ENCODE measurements at places on chromosomes 3 and 15.

DNA sequence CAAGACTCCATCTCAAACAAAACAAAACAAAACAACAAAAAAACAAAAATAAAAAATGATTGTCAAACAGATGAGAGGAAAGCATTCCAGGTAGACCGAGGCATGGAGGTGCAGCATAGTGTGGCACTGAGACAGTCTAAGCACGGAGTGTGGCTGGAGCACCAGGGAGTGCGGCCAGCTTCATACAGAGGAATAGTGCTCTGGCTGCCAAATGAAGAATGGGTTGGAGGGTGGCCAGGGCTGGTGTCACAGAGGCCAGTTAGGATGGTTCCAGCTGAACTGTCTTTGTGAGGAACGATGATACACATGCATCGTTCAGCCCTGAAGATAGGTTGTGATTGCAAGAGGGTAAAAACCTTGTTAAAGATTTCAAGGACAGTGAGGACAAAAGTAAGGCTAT lies 28.3 kb downstream of the MITF start:
- no peak for DNase-seq

DNA sequence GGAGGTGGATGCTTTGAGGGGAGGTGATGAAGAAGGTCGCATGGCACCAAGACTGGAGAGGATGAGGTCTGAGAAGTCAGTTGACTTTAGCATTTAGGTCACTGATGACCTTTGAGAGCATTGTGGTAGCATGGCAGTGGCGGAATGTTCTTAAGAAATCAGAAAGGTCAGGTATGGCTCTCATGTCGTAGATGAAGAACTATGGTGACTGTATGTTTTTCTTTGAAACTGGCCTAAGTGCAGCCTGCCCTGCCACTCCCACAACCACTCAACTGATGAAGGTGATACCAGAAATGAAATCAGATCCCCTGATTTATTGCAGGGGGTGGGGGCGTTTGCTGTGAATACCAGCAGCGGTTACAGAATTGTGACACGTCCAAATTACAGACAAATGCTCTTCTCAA lies 102.6 kb downstream of the ITPR1 start:
- no peak for DNase-seq

GRCh38 chr3:26588931-26589330 lies 33.6 kb upstream of the LRRC3B start:
- no peak for DNase-seq

GRCh38 chr3:167253037-167253436 lies 127.1 kb downstream of the ZBBX start:
- no peak for DNase-seq

DNA sequence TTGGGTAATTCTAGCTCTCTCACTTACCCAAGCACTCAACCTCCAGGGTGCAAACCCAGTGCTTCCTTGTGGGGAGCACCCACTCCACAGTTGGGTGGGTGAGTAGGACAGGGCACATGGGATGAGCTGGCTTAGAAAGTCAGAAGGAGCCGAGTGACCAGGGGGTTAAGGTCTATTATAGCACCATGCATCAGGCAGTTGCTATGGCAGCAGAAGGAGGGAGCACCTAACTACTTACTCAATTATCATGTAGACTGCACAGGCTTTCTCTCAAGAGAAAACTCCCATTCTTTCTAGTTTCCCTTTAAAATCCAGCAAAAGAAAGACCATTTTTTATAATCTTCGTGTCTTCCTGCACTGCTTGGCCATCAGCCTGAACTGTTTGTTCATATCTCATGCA lies 163.0 kb downstream of the OCA2 start:
- DNase-seq, result no peak

GRCh38 chr3:167318996-167319615 lies 61.0 kb downstream of the ZBBX start:
- DNase-seq, result no peak

DNA sequence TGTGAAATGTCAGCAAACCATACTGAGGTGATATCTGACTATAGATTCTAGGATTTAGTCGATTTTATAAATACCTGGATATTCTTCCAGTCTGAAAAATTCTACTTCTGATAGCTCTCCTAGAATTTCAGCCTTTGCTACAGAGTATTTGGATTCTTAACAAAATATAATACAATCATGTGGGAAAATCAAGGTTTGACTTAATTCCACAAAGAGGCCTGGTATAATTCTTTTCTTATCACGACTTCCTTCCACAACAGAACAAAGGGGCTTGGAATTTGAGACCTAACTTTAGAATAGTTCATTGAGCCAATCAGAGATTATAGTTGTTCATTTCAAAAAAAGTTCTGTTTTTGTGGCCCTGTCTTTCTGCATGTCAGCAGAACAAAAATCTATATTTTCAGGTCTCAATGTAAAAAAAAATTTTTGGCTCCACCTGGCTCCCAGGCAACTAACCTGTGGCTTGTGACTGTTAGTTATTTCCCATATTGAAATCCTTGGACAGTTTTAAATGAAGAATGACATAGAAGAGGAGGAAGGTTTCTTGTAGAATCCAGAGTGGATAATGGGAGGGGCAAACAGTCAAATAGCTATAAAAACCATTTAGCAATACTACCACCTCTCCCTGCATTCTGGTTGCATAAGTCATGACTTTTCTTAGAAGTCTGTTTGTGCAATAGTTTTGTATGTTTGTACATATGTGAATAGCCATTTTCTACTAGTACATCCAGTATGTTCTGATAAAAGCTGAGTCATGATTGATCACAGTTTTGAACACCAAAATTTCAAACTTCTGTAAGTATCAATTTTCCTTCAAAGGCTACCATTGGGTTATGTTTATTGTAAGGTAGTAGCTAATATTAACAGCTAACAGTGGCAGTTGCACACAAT lies 4.0 kb downstream of the TM4SF1 start:
- DNase-seq, result peak; percentile 73

GRCh38 chr15:66938114-66938830 lies 127.1 kb upstream of the SMAD3 start:
- DNase-seq, result no peak

GRCh38 chr15:84947947-84948830 lies 33.5 kb upstream of the PDE8A start:
- peak; percentile 90 for DNase-seq

- DNase-seq, result no peak
These were observed 60.9 kb upstream of the ARL8B start for GRCh38 chr3:5061218-5061569.

- DNase-seq, result peak; percentile 8
These were observed 120.9 kb downstream of the SLC9A9 start for GRCh38 chr3:143727391-143727790.

DNA sequence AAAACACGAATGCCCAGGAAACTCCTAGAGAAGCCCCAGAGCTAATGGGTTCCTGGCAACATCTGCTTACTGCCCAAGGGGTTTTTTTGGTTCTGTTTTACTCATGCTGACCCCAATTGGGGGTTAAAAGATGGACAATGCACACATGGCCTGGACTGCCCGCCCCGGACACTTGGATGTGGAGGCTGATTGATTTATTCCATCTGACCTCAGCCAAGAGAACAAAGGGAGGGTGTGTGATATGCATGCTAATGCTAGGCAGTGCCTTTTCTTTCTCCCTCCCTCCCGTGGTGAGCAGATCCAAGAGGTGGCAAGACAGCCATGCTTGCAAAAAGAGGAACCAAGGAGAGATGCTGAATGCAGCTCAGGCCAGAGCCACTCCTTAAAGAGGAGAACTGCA lies 3.3 kb upstream of the LRTM1 start:
- no peak for DNase-seq

DNA sequence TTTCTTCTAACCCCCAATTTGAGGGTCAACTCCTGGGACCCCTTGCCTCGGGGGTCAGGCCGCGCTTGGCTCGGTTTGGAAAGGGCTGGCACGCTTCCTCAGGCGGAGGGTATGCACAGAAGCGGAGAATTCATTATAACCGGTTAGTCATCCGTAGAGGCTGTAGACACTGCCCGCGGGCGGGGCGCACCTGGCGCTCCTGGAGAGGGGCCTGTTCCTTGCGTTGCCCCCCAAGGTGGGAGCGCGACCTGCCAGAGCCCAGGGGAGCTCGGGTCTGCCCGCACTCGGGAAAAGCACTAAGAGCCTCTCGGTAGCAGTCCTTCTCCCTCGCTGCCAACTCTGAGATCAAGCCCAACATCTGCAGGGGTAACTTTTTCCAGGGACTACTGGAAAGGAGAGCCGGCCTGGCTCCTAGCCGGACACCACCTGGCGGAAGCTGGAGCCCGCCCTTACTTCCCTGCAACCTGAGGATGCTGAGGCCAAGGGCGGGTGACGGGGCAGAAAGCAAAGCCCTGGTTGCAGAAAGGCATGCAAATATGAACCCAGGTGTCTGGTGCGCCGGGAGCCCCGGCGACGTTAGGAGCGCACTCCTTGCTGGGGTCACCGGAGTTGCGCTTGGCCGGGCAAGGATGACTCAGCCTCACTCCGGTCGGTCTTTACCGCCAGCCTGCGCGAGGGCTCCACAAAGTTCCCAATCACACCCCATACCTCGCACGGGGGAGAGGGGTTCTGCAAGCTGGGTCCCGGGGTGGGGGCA lies 1.5 kb upstream of the CACNA2D3 start:
- peak; percentile 15 for DNase-seq

DNA sequence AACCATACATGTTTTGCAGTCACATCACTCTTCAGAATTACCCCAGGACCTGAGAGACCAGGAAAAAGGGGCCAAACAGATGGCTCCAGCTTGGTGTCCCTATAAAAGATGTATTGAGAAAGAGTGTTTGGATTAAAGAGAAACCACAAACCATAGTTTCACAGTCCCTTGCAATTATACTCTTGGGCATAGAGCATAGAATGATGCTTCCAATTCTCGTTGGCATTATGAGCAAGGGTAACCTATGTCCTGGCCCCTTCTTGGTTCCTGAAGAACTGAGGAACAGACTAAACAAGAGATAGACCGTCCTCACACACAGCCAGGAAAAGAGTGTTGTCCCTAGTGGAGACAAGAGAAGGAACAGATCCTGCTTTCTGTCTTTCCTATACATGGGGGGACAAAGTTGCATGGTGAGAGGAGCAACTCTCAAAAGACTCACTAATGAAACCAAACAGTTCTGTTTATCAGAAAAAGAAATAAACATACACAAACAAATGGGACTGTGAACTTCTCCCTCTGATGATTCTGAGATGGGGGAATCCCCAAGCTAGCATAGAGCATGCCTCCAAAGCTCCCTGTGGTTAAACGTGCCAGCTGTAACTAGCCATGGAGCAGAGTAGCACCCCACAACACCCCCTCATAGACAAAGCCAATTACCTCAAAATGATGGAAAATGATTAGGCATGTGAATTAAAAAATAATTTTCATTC lies 908.6 kb downstream of the NTRK3 start:
- no peak for DNase-seq

DNA sequence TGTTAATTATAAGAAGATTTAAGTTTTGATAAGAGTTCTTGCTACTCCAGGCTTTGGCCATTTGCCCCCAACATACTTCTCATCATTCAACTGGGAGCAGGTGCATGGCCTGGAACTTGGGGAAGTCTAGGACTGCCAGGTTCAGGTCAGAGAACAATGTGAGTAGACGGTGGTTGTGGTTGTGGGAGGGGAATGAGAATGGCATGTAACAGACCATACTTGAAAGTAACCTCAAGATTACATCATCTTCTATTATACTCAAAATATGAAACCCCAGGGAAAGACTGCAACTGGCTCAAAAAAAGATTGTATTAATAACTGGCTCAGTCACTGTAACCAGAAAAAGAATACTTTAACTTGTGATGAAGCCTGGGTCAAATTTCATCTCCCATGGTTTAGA lies 364.9 kb upstream of the DPPA4 start:
- DNase-seq, result peak; percentile 15

DNA sequence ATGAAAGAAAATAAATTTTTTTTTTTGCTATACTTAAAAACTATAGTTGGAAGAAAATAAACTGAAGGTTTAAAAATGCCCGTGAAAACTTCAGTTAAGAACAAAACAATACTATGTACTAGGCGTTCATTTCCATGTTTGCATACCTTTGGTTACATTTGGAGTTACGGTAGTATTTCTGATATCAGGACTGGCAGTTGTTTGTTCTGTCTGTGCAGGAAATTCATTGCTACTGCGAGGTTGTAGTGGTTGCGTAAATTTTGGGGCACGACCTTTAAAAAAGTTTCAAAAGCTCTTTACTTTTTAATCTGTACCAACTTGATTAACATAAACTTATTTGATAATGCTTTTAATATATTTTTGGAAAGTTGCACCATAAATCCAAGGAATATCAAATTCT lies 47.9 kb downstream of the ST3GAL6 start:
- DNase-seq, result no peak

- no peak for DNase-seq
These were observed 58.3 kb downstream of the CLEC3B start for GRCh38 chr3:45084361-45084760.

DNA sequence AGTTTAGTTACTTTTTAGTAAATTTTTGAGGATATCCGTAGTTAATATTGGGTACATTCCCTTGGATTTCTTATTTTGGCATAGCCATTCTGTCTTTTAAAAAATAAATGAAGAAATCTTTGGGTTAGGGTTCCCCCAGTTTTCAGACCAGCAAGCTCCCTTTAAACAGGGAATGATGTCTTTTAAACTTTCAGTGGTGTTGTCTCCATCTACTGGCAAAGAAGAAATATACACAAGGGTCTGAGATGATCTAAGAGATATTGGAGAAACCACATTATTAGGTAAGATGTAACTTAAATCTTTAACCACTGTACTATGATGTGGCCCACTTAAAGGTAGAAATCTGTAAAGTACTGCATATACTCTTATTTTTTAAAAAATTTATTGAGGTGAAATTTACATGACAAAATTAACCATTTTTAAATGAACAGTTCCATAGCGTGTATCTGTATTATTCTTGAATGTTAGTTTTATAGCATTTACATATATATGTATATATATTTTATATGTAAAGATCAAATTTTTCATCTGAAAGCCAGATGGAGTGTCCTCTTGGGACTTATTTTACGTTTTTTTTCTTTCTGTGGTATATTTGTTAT lies 35.1 kb upstream of the EIF3J start:
- peak; percentile 67 for DNase-seq

- DNase-seq, result no peak
These were observed 2.2 kb downstream of the MINAR1 start for GRCh38 chr15:79434361-79434760.

GRCh38 chr3:164418414-164418813 lies 659.9 kb downstream of the SI start:
- DNase-seq, result no peak

- no peak for DNase-seq
These were observed 26.5 kb downstream of the FBXO40 start for GRCh38 chr3:121619691-121620090.

- no peak for DNase-seq
These were observed 167.5 kb downstream of the EBLN2 start for GRCh38 chr3:73228959-73229358.

DNA sequence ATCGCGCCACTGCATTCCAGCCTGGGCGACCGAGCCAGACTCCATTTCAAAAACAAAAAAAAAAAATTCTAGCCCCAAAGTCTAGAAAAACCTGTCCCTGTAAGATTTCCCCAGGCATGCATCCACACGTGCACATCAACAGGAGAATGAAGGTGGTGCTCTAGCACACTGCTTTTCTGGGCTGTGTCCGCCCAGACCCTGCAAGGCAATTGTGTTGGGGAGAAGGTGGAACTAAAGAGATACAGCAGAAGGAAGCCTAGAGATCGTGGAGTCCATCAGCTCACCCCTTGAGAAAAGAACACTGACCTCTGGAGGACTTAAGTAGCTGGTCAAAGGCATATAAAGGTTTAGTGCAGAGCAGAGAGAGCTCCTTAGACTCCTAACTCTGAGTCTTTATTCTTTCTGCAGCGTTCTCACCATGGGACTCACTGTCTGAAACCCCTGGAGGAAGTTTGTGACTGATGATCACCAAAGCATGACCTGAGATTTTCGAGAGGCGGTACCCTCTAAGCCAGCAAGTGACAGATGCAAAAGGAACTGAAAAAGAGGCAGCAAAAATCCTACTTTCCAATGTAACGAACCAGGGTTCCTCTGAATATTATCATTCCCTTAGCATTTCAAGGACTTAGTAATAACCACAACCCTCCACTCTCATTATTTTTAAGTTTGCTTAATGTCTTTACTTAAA lies 179.8 kb downstream of the MEX3B start:
- DNase-seq, result no peak
